Activated naive CD8-positive, alpha-beta T cell treated with anti-CD3 and anti-CD28 coated beads, Interleukin-2, amount 50 U/mL, for 16 hours (primary cell): ENCODE measurements at places on chromosomes 6 and 20.

GRCh38 chr6:55069132-55069781 lies 105.1 kb upstream of the HCRTR2 start:
- DNase-seq: no peak

DNA sequence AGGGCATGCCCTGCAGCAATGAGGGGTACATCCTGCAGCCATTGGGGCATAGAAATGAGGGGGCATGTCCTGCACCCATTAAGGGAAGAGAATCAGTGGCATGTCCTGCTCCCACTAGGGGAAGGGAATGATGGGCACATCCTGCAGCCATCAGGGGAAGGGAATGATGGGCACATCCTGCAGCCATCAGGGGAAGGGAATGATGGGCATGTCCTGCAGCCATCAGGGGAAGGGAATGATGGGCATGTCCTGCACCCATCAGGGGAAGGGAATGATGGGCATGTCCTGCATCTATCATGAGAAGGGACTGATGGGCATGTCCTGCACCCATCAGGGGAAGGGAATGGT lies 49.7 kb downstream of the PSMB1 start:
- no peak for DNase-seq

- DNase-seq: no peak
Measured at GRCh38 chr6:107237992-107238660, 122.8 kb upstream of the BEND3 start.

- no peak for DNase-seq
Measured at GRCh38 chr6:36280983-36281382, 11.1 kb downstream of the PNPLA1 start.

- DNase-seq: no peak
Measured at GRCh38 chr6:25637960-25638434, 14.0 kb upstream of the SCGN start.

- no peak for DNase-seq
Measured at GRCh38 chr6:3707024-3707423, 44.5 kb downstream of the PXDC1 start.
